ENCODE measurements at places on chromosomes 1 and 21.

DNA sequence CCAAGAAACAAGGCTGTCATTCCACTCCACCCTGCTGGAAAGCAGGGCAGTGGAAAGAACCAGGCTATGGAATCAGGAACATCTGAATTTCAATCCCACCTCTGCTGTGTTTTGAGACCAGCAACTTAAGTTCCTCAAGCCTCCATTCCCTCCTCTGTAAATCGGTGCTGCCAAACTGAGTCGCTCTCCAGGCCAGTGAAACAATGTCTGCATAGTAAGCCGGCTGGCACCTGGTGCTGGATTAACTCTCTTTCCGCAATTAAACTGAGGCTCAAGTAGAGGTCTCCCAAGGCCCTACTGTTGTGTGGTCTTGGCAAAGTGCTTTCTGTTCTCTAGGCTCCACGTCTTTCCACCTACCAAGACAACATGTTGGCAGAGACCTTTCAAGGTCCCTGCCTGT lies 65.3 kb downstream of the SSBP3 start:
- H3K27me3 ChIP-seq: no peaks in the 10 kb centered on the region
- no peak overlapping the region for H3K4me3 ChIP-seq
- peaks cover 43% of the 10 kb centered on the region for H3K4me1 ChIP-seq
- DNase-seq: no peak
- H3K27ac ChIP-seq: no peak overlapping the region

DNA sequence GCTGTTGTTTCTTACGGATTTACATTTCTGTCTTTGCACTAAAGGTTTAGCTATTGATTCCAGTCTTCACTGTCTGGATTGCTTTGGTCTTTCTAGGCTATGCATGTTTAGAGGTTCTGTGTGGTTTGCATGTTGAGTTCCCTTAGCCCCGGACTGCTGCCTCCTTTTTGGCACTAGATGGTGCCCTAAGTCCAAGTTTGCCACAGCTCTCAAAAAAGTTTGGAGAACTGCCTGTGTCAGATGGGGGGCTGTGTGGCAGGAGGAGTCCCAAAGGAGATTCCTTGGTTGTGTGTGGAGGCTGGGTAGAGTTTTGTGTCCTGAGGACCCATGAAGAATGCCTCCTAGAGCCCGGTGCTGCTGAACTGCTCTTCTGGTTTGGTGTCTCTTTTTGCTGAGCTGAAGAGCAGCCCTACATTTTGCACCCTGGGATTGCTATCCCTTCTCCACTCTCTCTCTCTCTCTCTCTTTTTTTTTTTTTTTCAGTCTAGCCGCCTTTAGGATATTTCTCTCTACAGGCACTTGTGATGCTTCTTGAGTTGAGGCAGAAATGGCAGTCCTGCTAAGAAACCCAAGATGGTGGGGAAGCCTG lies 74.4 kb downstream of the PTGS2 start:
- no peaks in the 10 kb centered on the region for H3K36me3 ChIP-seq
- H3K4me1 ChIP-seq: no peaks in the 10 kb centered on the region
- peak; percentile 56 for DNase-seq
- H3K4me3 ChIP-seq: no peak overlapping the region

DNA sequence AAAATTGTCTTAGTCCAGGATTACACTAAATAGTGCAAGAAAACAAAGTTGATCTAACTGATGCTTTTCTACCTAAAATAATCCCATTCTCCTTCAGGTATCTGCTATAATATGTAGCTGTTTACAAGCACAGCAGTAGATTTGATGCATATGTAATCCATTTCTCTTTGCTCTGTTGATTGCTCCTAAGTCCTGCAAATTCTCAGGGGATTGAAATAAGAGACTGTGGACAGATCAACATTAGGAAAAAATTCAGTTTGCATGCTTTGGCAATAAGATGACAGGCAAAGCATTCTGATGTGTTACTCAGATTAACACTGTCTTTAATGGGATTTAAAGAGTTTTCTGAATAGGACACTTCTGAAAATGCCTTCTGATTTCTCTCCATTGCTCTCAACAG lies 34.7 kb downstream of the RNF11 start:
- no peaks in the 10 kb centered on the region for H3K27me3 ChIP-seq
- H3K4me1 ChIP-seq: peaks cover 23% of the 10 kb centered on the region
- no peak overlapping the region for H3K4me3 ChIP-seq

DNA sequence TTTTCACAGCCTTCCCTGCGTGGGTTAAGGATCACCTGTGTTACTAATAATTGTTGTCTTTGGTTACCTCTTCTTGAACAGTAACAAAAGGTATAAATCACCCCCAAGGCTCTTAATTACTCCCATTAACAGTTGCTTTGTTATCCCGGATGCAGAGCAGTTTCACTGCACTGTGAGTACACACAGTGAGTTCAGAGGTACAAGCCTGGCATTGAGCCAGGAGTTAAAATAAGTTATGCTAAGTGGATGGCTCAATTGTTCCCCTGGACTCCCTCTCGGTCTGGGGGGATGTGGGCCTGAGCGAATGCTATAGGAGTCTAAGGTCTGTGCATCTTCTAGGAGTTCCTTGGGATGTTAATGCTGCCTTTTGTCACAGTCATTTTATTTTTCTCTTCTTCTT lies 258.3 kb downstream of the ATG4C start:
- H3K36me3 ChIP-seq: no peaks in the 10 kb centered on the region
- DNase-seq: no peak
- no peak overlapping the region for H3K27ac ChIP-seq
- no peaks in the 10 kb centered on the region for H3K4me1 ChIP-seq

DNA sequence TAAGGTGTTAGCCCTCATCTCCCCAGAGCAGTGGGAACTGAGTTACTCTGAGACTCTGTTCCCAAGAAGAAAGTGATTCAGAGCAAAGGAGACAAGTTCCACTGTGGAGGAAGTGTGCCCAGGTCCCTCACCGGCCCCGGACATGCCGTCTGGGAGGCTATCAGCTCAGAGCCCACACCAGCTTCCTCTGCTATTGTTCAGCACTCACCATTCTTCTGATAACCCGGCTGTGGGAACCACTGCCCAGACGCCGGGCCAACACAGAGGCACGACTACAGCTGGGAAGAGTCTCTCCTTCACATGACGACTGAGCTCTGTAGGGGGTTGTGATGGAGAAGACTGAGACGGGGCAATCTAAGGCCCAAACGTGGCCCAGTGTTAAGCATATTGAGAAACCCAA lies 34.2 kb upstream of the GJA5 start:
- no peaks in the 10 kb centered on the region for H3K36me3 ChIP-seq
- no peaks in the 10 kb centered on the region for H3K4me1 ChIP-seq
- H3K27ac ChIP-seq: no peak overlapping the region

DNA sequence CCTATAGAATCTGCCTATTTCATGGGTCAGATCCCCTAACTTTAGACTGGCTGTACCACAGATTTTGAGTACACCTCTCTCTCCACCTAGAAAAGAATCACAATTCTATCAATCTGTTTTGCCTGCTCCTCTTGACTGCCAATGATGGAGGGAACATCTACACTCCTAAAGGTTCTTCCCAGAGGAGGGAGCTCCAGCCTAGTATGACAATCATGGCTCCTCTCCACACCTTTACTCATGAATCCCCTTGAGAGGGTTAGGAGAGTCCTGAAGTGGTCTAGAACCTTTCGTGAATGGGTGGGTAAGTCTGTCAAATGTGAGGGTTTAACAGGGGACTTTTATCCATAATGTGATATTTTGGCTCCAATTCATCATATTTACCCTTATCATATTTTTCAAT lies 48.0 kb downstream of the DNAI4 start:
- DNase-seq: no peak
- no peaks in the 10 kb centered on the region for H3K27me3 ChIP-seq
- H3K4me3 ChIP-seq: no peak overlapping the region
- H3K36me3 ChIP-seq: no peaks in the 10 kb centered on the region
- no peak overlapping the region for H3K27ac ChIP-seq
- H3K4me1 ChIP-seq: no peaks in the 10 kb centered on the region

Measured in activated naive CD4-positive, alpha-beta T cell treated with anti-CD3 and anti-CD28 coated beads for 36 hours (primary cell).